Fibroblast of skin of left quadriceps (primary cell): ENCODE measurements at places on chromosomes 11 and 22.

DNA sequence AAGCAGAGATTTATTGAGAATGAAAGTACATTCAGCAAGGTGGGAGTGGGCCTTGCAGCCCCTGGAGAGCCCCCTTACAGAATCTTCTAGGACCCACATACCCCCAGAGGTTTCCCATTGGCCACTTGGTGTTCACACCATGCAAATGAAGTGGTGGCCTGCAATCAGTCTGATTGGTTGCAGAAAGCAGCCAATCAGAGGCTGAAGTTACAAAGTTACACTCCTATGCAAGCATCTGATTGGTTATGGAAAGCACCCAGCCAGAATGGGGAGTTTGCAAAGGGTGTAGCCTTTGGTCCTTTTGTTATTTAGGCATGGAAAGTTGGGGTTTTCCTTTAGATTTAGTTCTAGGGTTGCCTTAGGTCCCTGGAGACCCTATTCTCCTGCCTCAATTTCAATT lies 34.9 kb downstream of the UVRAG start:
- DNase-seq, result no peak

DNA sequence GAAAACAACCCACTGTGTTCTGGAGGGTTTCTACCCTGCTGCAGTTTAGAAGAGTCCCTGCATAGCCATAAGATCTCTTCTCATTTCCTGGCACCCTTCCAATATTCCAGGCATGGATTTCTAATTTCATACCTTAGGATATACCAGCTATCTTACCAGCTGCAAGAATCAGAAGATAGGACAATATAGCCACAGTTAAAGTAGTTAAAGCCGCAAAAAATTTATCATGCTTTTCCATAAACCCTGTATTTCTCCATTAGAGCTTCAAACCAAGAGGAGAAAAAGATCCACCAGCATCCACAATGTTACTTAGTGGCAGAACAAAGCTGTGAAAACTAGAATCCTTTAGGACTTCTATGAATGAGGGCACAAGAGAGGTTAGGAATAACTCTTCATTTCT lies 8.6 kb upstream of the OR56B1 start:
- DNase-seq, result no peak

DNA sequence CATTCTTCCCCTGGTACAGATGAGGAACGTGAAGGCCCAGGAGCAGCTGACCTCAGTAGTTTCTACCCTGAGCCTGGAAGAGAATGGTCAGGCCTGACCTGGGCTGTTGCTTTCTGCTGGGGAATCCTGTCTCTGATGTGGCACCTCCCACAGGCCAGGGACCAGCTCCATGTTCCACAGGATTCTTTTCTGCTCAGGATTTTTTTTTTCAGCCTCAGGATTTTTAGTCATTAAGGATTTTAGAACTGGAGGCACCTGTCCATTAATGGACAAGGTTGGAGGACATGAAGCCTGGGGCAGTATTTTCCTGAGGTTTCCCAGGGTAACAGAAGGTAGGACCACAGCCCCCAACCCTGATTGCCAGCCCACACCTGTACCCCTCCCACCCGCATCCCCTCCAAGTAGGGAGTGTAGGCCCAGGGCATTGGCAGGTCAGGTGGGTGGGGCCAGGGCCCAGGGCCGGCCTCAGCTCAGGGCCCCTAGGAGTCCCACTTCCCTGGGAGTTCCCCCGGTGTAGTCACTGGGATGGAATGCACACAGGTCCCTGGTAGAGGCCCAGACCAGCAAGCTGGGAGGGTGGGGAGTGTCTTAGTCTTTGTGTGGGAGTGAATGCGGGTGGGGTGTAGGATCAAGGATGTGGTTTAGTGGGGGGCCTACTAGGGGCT lies 16.1 kb downstream of the BIK start:
- peak; percentile 45 for DNase-seq

- DNase-seq, result no peak
These were observed 25.0 kb upstream of the IGLL1 start for GRCh38 chr22:23604939-23605712.

DNA sequence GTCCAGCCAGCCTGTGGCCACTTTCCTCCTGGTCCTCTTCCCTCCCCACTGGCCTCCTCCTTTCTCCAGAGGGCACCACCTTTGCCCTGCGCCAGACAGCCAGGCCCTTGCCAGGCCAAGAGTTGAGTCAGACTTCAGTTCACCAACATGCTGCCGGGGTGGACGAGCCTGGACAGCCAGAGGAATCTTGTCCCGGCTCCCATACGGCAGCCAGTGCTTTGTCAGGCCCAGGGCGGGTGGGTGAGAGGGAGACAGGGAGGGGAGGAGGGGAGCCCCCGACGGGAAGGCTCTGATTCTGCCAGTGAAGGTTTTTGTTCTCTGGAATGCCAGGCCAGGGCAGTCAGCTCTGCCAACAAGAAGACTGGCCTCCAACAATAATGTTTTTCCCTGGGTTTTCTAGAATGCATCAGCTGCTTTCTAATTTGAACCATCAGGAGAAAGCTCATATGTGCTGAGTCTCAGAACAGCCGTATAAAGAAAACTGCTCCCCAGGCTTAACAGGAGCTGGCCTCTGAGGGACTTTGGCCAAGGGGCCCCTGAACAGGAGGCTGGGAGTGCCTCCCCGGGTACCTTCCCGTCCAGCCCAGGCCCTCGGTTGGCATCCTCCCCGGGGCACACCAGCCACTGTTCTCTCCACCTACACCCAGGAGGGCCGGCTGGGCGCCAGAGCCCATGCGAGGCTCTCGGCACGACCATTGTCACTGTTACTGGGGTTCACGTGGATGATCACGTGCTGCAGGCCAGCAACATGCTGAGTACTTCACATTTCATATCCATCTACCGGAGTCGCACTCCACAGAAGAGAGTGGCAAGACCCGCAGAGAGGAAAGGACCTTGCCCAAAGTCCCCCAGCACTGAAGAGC lies 28.6 kb downstream of the LIF start:
- DNase-seq, result no peak

DNA sequence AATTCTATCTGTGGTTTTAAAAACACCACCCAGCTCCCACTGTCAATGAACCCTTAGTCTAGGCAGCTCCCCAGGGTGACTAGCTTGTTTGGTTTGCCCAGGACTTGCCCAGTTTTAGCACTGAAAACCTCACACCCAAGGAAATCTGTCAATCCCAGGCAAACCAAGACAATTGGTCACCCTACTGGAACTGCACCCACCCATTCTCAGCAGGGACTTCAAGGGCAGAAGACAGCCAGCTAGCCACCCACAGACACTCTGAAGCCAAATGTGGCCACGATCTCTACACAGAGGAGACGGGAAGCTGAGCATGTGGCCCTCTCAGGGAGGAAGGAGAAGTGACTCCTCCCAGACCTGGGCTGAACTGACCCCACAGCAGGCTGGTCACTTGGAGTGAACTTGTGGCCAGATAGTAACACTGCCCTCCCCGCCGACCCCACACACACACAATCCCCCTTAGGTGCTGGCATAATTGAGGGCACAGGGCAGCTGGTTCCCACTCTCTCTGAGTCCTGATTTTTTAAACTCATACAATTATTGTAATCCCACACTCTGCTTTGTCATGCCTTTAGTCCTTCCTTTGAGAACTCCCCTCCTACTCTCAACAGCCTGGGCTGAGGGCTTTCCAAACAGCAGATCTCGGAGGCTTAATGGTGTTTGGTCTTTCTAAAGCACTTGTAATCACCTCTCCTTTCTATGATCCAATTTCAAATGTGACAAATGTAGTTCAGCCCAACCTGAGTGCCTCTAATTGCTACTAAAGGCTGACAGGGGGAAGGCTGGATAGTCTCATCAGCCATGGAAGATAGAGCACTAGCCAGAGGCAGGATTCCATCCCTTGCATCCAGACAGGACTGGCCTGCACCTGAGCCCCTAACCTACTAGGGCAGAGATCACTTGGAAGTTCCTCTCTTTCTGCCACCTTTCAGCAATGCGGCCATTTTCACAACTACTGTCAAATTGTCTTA lies 74.7 kb upstream of the DRD2 start:
- DNase-seq, result no peak

DNA sequence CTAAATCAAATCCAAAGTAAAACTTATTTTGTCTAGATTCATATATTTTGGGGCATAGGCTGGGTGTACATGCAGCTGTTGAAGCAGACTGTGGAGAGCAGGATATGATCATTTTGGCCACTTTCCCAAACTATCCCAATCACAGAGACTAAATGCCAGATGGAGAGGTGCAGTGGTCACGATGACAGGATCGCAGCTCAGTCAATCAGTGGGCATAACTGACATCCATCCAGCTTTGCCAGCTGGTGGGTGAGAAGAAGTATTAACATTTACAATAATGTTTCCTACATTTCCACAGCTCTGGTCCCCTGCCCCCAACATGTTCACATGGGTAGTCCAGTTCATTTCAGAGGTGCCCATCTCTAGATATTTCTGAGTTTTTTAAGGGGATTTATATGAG lies 255.5 kb upstream of the SESN3 start:
- DNase-seq, result no peak
